ENCODE measurements at places on chromosomes 12 and 14. TPM values are rescaled to one million over a fixed set of nuclear protein-coding genes. Genes with fewer than 3 reads are reported as not detected.
A peak's percentile ranks its signal among the peaks of the same experiment; 100 is the strongest.

DNA sequence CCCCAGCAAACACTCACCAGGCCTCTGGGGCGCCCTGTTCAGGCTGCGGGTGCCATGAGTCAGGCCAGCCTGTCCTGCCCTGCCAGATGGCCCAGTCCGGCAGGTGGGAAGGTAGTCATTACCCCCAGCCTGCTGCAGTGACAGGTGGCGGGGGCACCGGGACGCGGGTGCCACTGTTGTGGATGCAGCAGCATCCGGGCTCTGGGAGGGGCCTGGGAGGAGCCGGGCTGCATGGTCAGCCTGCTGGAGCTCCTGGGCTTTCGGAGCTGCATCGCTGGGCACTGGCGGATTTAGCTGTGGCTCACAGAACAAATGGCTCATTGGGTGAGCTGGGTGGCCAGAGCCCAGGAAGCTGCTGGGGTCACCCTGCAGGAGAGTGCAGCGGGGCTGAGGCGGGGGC lies 13.5 kb downstream of the CEP170B start:
- H3K4me1 ChIP-seq, result no peaks in the 10 kb centered on the region
- no peak overlapping the region for H3K27ac ChIP-seq
- peak; percentile 4 for DNase-seq
- no peaks in the 10 kb centered on the region for H3K27me3 ChIP-seq
- no peak overlapping the region for H3K4me3 ChIP-seq
- no peaks in the 10 kb centered on the region for H3K36me3 ChIP-seq

Gene PGAM5
- 34.2 TPM for total RNA-seq

GRCh38 chr12:72028966-72029365 lies 90.3 kb downstream of the TPH2 start:
- DNase-seq, result no peak
- H3K27ac ChIP-seq, result no peak overlapping the region
- H3K36me3 ChIP-seq, result no peaks in the 10 kb centered on the region

GRCh38 chr14:22476005-22476751 lies 112.8 kb downstream of the DAD1 start:
- no peak overlapping the region for H3K27ac ChIP-seq
- peaks cover 31% of the 10 kb centered on the region for H3K4me1 ChIP-seq
- H3K4me3 ChIP-seq, result no peak overlapping the region
- no peaks in the 10 kb centered on the region for H3K36me3 ChIP-seq

DNA sequence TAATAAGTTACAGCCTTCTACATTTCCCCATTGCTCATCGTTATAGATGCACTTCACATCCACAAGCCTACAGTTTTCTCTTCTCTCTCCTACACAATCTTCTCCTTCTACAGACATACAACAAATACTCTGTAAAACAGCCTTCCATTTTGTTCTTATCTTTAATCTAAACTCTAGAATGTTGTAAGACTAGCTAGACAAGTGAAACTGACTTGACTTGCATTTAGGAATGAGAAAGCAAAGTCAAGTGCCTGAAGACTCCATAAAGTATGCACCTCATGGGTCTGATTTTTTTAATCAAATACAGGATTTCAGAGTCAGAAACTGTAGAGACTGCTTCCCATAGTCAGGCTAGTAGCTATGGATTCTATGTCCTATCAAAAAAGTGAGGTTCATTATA lies 190.3 kb downstream of the KLHL28 start:
- no peak overlapping the region for H3K27ac ChIP-seq
- DNase-seq, result no peak
- H3K36me3 ChIP-seq, result no peaks in the 10 kb centered on the region
- H3K27me3 ChIP-seq, result no peaks in the 10 kb centered on the region
- no peak overlapping the region for H3K4me3 ChIP-seq
- no peaks in the 10 kb centered on the region for H3K4me1 ChIP-seq

DNA sequence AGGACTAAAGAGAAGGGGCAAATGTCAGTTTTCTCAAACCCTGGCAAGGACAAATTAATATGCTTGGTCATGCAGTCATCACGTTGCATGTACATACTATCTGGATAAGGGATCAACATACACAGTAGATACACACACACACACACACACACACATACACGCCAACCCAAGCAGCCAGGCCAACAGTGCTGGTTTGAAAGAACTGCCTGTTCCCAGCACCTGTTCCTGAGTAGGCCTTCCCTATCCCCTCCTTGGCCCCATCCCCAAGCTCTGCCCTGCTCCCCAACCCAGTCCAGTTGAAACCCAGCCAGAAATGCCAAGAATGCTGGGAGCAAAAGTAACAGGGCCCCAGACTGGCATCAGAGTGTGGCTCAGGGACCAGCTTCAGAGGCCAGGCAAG lies 4.4 kb downstream of the ITGA7 start:
- peak overlapping the region; percentile 62 for H3K27ac ChIP-seq
- H3K36me3 ChIP-seq, result peaks cover 36% of the 10 kb centered on the region
- H3K27me3 ChIP-seq, result no peaks in the 10 kb centered on the region
- H3K4me1 ChIP-seq, result peaks cover 2% of the 10 kb centered on the region
- DNase-seq, result peak; percentile 54
- peak overlapping the region; percentile 73 for H3K4me3 ChIP-seq

GRCh38 chr12:56165369-56165768 lies 7.2 kb downstream of the MYL6 start:
- no peaks in the 10 kb centered on the region for H3K27me3 ChIP-seq
- DNase-seq, result no peak
- H3K4me1 ChIP-seq, result peaks cover 14% of the 10 kb centered on the region
- H3K36me3 ChIP-seq, result peaks cover 100% of the 10 kb centered on the region
- H3K27ac ChIP-seq, result no peak overlapping the region

DNA sequence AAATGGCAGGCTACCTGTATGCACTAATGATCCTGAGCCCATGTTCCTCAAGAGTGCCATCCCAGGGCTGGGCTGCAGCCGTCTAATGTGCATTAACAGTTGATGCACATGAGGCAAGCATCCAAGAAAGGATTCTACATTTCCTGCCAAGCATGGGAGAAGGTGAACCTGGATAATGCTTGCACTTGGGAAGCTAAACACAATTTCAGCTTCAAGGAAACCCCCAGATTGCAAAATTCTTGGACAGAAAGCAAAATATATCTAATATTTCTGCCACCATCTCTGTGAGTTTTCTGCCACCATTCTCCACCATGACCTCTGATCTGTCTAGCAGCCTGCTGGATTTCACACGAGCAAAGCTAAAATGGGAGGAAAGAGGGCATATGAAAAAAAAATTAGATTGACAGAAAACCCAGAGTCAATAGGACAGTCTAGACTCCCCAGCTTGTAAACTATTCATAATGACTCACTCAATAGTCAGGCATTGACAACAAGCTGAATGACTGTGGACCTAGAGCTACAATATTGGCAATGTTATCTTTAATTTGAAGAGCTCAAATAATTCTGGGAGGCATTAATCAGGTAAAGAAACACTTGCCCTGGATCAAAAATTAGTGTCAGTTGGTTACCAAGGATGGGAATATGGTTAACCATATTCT lies 91.9 kb upstream of the BCL2L14 start:
- no peaks in the 10 kb centered on the region for H3K36me3 ChIP-seq
- H3K4me1 ChIP-seq, result no peaks in the 10 kb centered on the region
- H3K27ac ChIP-seq, result no peak overlapping the region

Gene MUCL1
- not detected for total RNA-seq

- no peak overlapping the region for H3K27ac ChIP-seq
- H3K4me1 ChIP-seq, result no peaks in the 10 kb centered on the region
- DNase-seq, result no peak
Measured at GRCh38 chr12:31220061-31220460, 105.9 kb downstream of the SINHCAF start.

- H3K4me1 ChIP-seq, result peaks cover 4% of the 10 kb centered on the region
- no peaks in the 10 kb centered on the region for H3K27me3 ChIP-seq
- H3K27ac ChIP-seq, result no peak overlapping the region
- no peak overlapping the region for H3K4me3 ChIP-seq
- DNase-seq, result no peak
Measured at GRCh38 chr12:22477894-22478287, 66.5 kb downstream of the C2CD5 start.

Gene TAC3
- not detected for total RNA-seq

Gene PZP
- 0.15 TPM for total RNA-seq

DNA sequence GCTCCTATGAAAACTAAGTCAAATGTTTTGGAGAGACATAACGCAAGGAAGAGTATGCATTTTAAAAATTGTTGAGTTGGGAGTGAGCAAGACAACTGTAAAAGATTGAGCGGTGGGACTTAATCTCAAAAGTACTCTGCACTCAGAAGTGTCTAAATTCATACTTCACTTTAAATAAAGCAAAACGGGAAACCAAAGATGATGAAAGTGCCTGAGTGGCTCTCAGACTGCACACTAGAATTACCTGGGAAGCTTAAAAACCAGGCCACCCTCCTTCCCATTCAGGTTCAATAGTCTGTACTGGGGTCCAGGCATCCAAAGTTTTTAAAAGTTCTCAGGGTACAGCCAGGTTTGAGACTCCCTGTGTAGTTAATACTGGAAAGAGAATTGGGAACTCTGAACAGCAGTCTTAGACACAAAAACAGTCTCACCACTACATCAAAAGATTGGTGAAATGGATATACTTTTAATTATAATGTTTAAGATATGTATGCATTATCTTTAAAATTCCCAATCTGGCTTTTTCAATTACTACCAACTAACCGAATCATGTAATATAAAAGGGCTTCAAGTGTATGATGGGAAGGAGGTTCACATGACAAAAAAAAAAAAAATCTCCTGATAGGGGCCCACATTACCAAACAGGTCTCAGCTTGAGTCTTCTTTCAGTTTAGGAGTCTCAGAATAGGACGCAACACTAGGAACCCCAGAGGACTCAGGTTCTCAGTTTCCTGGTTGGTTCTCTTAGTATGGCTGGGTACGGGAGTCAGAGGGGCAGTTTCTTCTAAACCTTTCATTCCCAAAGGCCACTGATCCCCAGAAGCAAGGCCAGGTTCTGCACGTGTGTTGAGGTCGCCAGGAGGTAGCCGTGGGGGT lies 1.0 kb downstream of the HOMEZ start:
- H3K27me3 ChIP-seq, result no peaks in the 10 kb centered on the region
- no peak for DNase-seq
- peaks cover 28% of the 10 kb centered on the region for H3K4me1 ChIP-seq
- H3K27ac ChIP-seq, result peak overlapping the region; percentile 96

Gene PLEKHD1
- total RNA-seq, result 0.23 TPM

- DNase-seq, result no peak
- H3K36me3 ChIP-seq, result no peaks in the 10 kb centered on the region
- H3K4me3 ChIP-seq, result no peak overlapping the region
- no peaks in the 10 kb centered on the region for H3K4me1 ChIP-seq
- no peaks in the 10 kb centered on the region for H3K27me3 ChIP-seq
Measured at GRCh38 chr12:84596266-84596665, 316.3 kb downstream of the SLC6A15 start.

DNA sequence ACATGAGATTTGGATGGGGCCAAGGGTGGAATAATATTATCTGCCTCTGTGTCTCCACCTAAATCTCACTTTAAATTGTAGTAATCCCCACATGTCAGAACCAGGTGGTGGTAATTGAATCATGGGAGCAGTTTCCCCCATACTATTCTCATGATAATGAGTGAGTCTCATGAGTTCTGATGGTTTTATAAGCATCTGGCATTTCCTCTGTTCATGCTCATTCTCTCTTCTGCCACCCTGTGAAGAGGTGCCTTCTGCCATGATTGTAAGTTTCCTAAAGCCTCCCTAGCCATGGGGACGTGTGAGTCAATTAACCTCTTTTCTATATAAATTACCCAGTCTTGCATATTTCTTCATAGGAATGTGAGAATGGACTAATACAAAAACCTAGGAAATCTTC lies 29.9 kb downstream of the TSPAN19 start:
- DNase-seq, result no peak
- no peak overlapping the region for H3K27ac ChIP-seq
- no peak overlapping the region for H3K4me3 ChIP-seq
- H3K4me1 ChIP-seq, result no peaks in the 10 kb centered on the region
- no peaks in the 10 kb centered on the region for H3K27me3 ChIP-seq

Gene DNAJC22
- total RNA-seq, result 0.26 TPM

Gene ATP6V1D
- total RNA-seq, result 156 TPM

DNA sequence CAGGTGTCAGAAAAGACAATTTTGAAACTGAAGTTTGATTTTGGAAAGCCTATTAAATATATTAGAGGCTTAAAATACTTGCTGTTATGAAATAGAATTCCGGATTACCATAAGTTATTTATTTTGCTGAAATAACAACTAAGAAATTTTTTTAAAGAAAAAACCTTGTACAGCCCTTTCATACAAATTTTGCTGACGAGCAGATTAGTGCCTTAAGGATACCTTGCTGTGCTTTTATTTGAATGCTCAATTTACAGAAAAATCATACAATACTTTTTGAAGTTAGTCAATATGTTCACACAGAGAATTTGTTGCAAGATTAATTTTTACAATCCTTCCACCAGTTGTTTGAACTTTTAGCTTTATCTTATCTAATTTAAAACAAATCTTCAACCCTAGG lies 29.5 kb upstream of the CLEC2D start:
- H3K27ac ChIP-seq, result no peak overlapping the region
- no peaks in the 10 kb centered on the region for H3K27me3 ChIP-seq
- no peak for DNase-seq
- no peak overlapping the region for H3K4me3 ChIP-seq
- H3K36me3 ChIP-seq, result no peaks in the 10 kb centered on the region
- peaks cover 27% of the 10 kb centered on the region for H3K4me1 ChIP-seq

DNA sequence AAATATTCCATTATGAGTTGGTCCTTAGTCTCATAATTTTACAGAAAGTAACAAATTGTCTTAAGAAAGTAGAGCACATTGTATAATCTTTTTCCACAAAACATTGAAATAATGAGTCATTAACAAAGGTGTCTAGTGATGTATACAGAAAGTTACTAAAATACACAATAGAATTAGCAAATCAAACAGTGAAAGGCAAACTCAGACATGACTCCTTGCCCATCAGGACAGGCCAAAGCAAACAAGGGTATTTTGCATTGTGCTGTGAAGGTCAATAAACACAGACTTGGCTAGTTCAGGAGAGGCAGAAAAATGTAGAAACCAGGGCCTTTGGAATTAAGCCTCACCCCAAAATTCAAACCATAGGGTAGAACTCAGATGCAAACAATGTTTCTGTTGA lies 37.3 kb downstream of the SIX4 start:
- no peaks in the 10 kb centered on the region for H3K4me1 ChIP-seq
- no peak overlapping the region for H3K4me3 ChIP-seq
- H3K27me3 ChIP-seq, result peaks cover 10% of the 10 kb centered on the region
- H3K36me3 ChIP-seq, result no peaks in the 10 kb centered on the region
- H3K27ac ChIP-seq, result no peak overlapping the region

Gene SLC38A4
- total RNA-seq, result 0.11 TPM

- no peaks in the 10 kb centered on the region for H3K36me3 ChIP-seq
- H3K4me3 ChIP-seq, result no peak overlapping the region
- H3K27me3 ChIP-seq, result no peaks in the 10 kb centered on the region
- H3K4me1 ChIP-seq, result peaks cover 9% of the 10 kb centered on the region
Measured at GRCh38 chr14:92516966-92517506, 3.5 kb downstream of the RIN3 start.

Gene CACNA1C
- total RNA-seq, result 146 TPM

DNA sequence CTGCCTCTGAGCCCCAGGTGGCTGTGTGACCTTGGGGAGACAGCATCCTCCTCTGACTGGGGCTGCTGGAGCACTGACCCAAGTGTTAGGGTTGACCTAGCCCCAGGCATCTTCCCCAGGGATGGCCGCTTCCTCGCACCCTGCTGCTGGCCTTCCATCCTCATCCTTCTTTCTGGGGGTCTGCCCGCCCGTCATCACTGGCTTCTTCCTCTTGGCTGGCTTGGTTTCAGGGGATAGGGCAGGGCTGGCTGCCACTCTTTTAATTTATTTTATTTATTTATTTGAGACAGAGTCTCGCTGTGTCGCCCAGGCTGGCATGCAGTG lies 3.5 kb downstream of the TEDC1 start:
- H3K36me3 ChIP-seq, result no peaks in the 10 kb centered on the region
- no peaks in the 10 kb centered on the region for H3K27me3 ChIP-seq
- peaks cover 34% of the 10 kb centered on the region for H3K4me1 ChIP-seq
- no peak for DNase-seq

- no peak for DNase-seq
- peaks cover 43% of the 10 kb centered on the region for H3K4me1 ChIP-seq
- no peaks in the 10 kb centered on the region for H3K36me3 ChIP-seq
- H3K27me3 ChIP-seq, result peaks cover 40% of the 10 kb centered on the region
Measured at GRCh38 chr12:48979602-48980388, 1.7 kb downstream of the WNT1 start.

Gene HNF1A
- not detected for total RNA-seq

All from heart right ventricle (tissue), 16 donors.